ENCODE measurements at places on chromosomes 4 and X.

DNA sequence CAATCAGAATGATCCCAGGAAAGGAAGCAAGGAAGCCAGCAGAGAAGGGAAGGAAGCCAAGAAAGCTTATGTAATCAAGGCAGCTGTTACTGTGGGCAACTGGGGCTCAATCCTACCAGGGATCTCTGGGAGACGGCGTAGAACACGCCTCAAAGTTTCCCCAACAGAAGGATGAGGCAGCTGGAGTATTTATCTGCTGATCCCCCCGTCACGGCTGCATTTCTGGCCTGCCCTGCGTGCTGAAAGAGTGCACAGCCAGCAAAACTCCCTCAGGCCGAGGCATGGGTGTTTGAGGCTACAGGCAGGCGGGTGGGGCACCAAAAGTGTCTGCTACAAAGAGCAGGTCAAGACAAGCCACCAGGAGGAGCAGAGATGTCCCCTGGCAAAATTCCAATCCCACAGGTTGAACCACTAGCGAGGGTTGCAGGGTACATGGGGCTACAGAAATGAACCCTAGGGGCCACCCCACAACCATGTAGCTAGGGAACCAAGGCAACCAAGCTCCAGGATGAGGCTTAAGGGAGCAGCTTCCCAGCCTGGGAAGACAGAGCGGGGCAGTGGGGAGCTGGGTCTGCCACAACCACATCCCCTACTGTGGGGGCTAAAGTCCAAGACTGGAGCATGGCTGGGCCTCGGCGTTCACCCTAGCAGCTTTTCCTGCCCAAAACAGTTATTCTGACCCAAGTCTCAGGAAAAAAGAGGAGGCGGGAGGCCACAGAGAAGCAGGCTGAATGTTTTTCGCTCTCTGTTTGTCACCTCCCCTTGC lies 113.4 kb downstream of the BCOR start:
- no peak for DNase-seq

GRCh38 chr4:87081826-87082225 lies 138.6 kb downstream of the KLHL8 start:
- no peak for DNase-seq

DNA sequence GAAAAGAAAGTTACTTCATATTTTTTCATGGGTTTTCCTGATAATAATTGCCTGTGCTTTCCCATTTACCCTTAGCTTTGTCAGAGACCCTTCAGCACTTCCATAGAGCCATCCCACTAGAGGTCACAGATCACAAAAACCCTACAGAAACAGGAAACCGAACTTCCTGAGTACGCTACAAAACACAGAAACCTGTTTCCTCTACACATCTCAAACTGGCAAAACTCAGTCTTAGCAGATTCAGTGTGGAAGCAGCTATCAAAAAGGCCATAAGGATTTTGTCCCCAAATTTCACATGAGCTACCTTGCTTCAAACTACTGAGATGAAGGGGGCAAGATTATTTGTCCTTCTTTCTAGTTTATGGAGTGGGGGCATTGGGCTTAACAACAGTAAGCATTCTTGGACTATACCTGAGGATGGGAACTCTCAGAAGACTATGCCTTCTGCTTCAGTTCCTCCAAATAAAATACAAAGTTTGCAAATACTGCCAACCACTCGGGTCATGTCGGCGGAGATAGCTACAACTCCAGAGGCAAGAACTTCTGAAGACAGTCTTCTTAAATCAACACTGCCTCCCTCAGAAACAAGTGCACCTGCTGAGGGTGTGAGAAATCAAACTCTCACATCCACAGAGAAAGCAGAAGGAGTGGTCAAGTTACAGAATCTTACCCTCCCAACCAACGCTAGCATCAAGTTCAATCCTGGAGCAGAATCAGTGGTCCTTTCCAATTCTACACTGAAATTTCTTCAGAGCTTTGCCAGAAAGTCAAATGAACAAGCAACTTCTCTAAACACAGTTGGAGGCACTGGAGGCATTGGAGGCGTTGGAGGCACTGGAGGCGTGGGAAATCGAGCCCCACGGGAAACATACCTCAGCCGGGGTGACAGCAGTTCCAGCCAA lies at the start of gene MMRN1:
Gene MMRN1, plus strand, starts transcription at position 206 of the 902 bp plus-strand sequence. Its CDS starts 118 bp downstream, at position 324.
- no peak for DNase-seq

GRCh38 chrX:131894995-131895394 lies 128.1 kb upstream of the STK26 start:
- no peak for DNase-seq

- peak; percentile 61 for DNase-seq
Measured at GRCh38 chrX:37871626-37872302, 24.4 kb upstream of the DYNLT3 start.

- DNase-seq = no peak
Measured at GRCh38 chrX:68914479-68914946, 85.7 kb downstream of the EFNB1 start.

GRCh38 chr4:54914781-54915180 lies 210.6 kb downstream of the KDR start:
- no peak for DNase-seq

DNA sequence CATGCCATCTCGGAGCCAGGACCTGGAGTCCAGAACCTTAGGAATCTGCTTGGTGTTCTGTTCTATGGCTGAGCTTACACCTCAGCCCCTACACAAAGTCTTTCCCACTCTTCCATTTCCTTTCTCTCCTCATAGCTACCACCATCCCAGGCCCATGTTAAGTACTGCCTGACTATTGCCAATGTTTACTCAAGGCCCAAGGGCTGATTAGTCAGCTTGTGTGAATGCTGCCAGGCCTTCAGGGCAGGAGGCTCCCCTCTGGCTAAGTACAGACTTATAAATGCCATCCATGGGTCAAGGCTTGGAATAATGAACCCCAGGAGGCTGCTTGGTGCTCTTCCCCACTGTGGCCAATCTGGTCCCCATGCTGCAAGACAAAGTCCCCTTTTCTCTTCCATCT lies 411.6 kb upstream of the MAGEB18 start:
- no peak for DNase-seq

- DNase-seq = no peak
Measured at GRCh38 chr4:56683455-56683854, 2.4 kb upstream of the HOPX start.

- peak; percentile 83 for DNase-seq
Measured at GRCh38 chr4:71130827-71131603, 137.6 kb downstream of the DCK start.

DNA sequence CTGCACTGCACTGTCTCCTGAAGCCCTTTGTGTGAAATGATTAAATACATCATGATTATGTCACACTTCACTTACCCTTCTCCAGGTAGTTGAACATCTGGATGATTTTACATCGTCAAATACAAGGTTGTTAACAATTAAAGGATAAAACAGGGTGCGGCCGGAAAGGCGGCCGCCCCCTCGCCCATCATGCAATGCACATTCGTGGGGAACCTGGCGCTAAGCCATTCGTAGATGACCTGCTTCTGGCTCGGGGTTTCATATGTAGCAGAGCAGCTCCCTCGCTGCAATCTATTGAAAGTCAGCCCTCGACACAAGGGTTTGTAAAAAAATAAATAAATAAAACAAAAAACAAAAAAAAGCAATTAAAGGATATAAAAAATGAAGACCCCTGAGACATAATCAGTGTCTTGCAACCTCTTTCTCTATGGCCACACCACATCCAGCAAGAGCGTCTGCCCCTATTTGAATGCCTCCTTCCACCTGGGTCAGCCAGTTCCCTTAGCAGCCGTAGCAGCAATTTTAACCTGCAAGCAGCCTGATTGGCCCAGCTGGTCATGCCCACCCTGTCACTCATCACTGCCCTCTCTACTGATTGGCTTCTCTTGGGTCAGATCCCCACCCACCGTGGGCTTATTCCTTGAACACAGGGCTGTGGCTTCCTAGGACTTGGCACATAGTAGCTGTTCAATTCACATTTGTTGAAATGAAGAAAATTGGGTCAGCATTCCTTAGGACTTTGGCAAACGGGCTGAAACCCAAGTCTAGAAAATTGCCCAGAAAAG lies 147.8 kb upstream of the PSAPL1 start:
- no peak for DNase-seq

DNA sequence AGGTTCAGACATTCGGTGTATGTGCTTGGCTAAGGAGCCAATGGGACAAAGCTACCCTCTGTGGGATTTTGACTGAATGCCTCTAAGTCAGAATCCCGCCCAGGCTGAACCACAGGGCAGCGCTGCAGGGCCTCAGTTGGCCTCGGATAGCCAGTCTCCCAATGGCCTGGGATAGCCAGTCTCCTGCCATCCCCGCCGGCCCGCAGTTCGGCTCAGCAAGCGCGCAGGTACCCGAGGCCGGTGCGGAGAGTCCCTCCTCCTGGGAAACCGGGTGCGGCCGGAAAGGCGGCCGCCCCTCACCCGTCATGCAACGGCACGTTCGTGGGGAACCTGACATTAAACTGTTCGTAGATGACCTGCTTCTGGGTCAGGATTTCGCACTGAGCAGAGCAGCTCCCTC lies 16.1 kb downstream of the PPEF2 start:
- no peak for DNase-seq

DNA sequence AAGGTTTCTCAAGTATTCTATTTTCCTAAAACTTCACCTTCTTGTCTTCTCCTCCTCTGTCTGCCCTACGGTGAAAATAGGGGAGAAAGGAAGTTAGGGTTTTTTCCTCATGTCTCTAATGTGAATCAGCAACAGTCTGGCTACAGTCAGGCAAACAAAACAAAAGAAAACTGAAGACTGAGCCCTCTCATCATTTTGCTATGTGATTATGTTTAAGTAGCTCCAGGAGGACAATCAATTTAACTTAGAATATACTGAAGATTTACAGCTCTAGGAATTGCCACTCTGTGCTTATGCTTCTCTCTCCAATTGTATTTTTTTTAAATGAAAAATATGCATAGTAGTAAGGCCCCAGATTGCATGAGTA lies 316.2 kb downstream of the GPAT3 start:
- peak; percentile 42 for DNase-seq

DNA sequence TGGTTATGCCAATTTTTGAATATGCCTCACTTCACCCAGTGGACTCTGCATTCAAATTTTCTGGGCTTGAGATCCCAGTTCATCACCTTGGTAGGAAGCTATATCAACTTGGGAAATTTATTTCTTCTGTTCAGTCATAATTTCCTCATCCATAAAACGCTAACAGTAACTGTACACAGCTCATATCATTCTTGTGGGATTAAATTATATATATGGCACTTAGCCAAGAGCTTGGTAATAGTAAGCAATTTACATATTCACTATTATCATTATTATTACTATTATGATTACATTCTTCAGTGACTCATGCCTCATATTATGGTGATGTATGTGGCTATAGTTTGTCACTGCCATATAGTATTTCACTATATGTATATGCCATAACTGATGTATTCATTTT lies 177.6 kb downstream of the CPE start:
- DNase-seq = no peak

- no peak for DNase-seq
Measured at GRCh38 chr4:8618961-8619720, 26.6 kb downstream of the CPZ start.

DNA sequence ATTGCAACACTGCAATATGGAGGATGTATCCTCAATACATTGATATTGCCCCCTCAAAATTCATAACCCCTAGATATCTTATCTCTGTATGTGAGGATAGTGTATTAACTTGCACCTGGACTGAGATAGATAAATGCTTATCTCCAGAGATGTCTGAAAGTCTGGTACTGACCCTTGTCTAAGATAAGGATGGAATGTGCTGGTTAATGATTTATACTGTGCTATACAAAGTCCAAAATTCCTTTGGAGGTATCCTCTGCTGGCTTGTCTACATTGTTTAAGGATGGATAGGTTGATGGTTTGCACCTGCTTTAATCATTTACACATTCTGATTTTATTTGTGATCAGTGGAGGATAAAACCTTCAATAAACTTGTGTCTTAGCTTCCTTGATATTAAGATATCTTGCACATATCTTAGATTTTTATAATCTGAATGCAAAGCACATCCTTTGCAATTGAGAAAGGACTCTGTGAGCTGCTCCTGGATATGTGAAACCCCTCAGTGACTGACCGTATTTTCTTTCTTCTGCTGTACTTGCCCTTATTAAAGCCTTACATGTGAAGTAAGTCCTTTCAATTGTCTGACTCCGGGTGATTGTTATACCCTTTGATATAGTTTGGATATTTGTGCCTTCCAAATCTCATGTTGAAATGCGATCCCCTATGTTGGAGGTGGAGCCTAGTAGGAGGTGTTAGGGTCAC lies 430.3 kb upstream of the MAOA start:
- no peak for DNase-seq

DNA sequence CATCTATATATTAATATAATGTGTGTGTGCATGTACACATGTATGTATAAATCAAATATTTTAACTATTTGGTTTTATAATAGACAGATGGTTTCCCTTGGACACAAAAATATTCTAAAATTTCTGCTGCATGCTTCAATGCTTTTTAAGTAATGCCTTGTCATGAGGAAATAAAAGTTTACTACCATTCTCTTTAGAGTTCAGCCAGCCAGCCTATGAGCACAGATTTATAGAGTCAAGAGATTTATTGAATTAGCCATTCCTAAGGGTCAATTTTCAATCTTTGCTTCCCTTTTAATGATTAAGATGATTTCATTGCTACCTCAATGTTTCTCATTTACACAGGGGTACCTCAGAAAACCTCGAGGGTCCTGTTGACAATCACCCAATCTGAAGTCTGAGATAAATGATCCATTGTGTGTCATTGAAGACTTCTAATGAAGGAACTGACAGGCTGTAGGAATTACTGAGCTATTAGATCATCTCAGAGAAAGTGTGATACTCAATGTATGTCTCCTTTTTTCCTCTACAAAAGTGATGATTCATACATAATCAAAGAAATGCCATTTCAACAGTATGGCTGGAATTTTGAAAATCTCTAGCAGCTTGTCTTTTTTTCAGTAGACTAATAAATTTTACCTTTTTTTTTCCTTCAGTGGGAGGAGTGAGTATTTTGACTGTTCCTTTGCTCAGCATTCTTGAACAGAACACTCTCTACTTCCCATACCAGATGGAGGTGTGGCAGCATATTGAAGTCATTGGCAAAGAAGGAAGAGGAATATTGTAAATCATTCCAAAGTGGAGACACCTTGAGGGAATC lies 222.6 kb upstream of the PCDH18 start:
- DNase-seq = peak; percentile 14

DNA sequence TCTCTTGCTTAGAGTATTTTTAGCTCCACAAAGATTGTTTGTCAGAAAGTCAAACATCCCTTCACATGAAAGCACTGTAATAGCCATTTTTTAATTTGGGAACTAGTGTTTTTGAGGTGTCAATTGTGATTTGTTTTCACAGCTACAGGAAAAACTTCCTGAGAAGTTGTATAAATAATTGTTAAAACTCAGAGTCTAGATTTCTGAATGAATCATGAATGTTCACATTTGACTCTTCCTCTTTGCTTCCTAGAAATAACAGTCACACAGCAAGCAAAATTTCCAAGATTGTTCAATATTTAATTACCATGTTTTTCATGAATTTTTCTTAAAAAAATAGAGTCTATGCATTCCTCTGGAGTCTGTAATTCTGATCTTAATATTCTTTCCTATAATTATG lies 156.9 kb upstream of the SLC7A11 start:
- no peak for DNase-seq

All from amniotic stem cell (primary cell).